Activated T-cell treated with anti-CD3 and anti-CD28 coated beads, Interleukin-2, amount 50 U/mL, for 1 hour (primary cell): ENCODE measurements at places on chromosomes 6 and 20.

DNA sequence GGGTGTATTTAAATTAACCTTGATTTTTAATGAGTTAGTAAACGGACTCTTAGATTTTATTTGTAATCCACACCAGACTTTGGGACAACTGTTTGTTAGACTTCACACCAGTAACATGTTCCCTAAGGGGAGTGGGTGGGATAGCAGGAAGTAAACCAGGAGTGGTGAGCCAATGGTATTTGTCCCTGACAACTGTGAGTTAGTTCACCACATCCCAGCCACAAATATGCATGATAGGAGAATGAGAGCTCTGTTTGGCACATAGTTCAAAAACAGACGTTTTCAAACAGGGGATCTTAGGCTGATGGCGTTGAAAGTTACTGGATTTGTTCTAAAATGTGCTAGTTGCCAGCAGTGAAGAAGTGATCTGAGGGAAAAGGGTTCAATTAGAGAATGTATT, 18.7 kb upstream of the COL10A1 start:
- DNase-seq: no peak

- DNase-seq: peak; percentile 58
These were observed 50.4 kb downstream of the HLA-DPB1 start for GRCh38 chr6:33126101-33126714.

DNA sequence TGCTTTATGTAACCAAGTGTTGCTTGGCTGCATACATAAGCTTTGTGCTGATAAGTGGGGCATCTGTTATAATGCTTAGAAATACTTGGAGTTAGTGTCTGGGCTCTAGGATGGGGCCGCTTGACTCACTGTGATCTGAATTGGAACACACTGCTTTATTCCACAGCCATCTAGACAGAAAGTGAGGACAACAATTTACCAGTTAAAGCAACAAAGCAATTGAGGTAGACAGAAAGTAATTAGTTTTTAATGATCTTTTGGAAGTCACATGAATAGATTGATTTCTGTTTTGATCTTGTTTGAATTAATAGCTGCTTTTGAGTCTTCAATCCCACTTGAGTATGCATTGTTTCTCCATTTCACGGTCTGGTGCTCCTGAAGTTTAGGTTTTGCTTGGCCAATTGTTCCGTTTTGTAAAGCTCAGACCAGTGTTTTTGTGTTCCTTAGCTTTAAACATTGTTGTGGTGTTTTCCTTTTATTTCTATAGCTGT, 157.5 kb downstream of the TRMT11 start:
- DNase-seq: no peak

GRCh38 chr6:84953111-84953755, 188.8 kb upstream of the TBX18 start:
- DNase-seq: no peak

DNA sequence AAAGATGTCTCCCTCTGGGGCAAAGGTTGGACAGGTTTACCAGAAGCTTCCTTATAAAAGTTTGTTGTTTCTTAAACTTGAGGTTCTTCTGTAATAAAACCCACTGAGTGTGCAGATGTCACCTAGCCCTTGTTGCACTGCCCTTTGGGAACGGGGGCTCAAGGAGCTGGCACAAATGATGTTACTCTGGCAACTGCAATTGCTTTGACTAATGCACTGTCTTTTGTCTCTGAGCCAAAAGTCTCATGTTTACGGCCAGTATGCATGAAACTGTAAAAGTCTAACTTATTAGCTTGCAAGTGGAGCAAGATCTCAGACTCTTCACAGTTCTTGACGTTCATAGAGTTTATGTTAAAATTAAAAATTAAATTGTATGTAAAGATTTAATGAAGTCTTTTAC, 655.7 kb downstream of the EPHA7 start:
- no peak for DNase-seq

DNA sequence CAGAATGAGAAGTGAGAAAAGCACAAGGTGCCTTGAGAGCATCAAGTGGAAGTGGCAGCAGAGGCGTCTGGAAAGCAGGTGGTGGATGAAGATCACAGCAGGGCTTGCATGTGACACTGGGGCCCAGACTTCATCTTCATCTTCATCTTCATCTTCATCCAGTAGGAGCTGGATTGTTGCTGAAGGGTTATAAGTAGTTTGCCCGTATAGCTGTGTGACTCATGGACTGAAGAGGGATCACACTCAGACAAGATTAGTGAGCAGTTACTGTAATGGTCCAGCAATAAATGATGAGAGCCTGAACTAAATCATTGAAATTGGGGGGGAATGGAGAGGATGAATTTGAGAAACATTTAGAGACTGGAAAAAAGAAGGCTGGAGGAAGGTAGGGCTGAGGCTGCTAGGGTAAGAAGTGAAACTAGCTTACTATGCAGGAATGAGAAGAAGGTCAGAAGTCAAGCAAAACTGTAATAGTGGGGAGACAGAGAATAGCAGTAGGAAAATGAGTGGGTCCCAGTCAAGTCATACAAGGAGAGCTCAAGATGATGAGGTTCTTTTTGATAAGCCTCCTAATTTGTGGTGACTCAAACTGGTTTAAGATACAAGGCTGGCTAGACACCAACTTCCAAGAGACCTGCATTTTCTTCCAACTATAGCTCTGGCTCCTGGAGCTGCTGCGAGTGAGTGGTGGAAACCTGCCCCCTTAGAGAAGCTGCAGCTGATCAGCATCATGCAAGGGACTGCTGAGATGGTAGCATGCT, 92.3 kb upstream of the BEND6 start:
- no peak for DNase-seq

GRCh38 chr6:83310046-83310445, 116.9 kb downstream of the RWDD2A start:
- no peak for DNase-seq

DNA sequence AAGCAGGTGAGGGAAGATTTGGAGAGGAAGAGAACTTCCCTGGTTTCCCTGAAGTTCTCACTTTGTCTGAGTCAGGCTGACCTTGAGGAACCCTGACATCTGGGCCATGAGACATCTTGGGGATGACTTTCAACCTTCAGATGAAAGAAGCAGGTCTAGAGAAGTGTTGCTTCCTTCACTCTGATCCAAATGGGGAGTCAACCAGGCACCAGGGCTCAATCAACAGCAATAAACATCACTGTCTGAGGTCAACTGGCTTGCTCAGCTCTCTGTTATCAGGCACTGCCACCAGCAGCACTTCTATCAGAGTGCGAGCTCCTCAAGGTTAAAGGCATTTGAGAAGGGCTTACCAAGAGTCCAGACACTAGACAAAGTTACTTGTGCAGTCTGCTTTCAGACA, 6.3 kb downstream of the ACOT8 start:
- DNase-seq: no peak

GRCh38 chr6:126033696-126034095, 47.4 kb downstream of the TRMT11 start:
- no peak for DNase-seq

- DNase-seq: no peak
These were observed 96.3 kb downstream of the FOXF2 start for GRCh38 chr6:1485678-1486077.
